ENCODE measurements at places on chromosomes 1 and 21.
A peak's percentile ranks its signal among the peaks of the same experiment; 100 is the strongest.

DNA sequence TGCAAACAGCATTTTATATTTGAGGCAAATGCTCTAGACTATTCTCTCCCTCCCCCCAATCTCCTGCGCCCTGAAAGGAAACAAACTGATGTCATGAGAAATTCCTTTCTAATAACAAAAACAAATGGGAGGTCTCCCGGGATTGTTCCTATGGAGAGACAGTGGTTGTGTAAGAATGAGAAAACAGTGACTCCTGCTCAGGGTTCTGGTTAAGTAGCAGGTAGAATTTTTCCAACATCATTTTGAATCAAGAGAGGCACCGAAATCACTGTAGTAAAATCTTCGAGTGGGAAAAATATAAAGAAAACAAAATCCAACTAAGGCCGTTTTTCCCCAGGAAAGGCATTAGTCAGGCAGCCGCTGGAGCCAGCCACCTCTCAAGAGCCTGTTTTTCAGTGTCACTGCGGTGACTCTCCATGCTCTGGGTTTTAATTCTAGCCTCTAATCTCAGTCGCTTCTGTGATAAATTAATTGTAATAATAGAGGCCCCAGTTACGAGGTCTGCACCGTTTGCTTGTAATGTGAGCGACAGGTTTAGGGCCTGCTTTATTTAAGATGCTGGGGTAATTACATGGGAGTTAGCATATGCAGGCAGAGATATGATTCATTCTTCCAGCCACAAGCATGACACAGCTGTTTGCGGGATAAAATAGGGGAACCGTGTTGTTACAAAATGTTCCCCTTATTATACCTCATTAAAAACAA lies 80.3 kb downstream of the RNF220 start:
- DNase-seq = peak; percentile 16

DNA sequence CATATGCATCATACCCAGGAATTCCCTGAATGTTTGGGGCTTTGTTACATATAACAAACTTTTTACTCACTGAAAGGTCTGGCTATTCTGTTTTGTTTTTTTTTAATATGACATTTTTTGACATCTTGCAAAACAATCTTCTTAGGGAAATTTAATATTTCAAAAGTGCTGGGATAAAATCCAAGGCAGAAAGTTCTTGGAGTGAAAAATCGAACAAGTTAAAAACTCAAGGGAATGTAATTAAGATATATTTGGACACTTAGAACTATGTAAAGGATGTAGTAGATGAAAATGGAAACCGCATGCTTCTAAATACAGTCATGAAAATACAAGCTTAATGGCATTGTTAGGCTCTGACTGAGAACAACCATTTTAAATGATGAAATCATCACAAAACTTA lies 8.6 kb downstream of the CHODL start:
- no peak for DNase-seq

- no peak for DNase-seq
Observed at GRCh38 chr1:231964961-231965360, 338.4 kb downstream of the DISC1 start.

GRCh38 chr1:16013220-16013907 lies 4.5 kb downstream of the HSPB7 start:
- DNase-seq = peak; percentile 86

DNA sequence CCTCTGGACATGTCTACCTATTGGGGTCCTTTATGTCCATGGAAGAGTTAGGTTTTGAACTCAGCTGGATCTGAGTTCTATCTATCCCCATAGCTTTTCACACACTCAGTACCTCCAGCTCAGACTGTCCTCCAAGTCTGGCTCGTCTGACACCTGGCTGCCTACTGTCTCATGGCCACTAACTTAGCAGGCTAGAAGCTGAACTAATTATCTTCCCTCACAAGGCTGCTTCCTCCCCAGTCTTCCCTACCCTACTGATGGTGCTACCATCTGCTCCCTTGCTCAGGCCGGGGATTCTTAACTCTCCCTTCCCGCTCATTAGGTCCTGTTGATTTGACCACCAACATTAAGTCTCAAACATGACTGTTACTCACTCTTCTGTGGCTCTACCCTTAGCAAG lies 13.4 kb downstream of the VANGL2 start:
- no peak for DNase-seq

DNA sequence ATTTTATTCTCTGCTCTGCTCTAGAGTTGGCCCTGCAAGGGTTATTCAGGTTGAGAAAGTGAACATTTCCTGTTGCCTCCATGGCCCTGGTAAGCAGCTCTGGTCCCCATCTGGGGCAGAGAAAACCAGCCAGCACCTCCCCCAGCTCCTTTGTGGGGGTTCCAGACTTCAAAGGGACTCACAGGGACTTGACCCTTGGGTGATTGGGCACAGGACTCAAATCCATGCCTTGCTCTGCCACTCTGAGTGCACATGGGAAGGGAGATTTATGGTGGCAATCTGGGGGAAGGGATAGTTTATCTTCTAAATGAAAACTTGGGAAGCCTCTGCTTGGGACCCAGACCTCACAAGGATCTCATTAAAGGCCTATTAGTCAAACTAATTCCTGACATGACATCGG lies 212.8 kb downstream of the FOXD2 start:
- no peak for DNase-seq

- DNase-seq = peak; percentile 11
Observed at GRCh38 chr1:234111458-234112142, 207.1 kb downstream of the SLC35F3 start.

- DNase-seq = no peak
Observed at GRCh38 chr1:38101037-38101785, 54.6 kb upstream of the POU3F1 start.

GRCh38 chr21:45934554-45934953 lies 47.0 kb upstream of the COL6A1 start:
- DNase-seq = no peak

GRCh38 chr1:54584575-54584974 lies 36.5 kb downstream of the ACOT11 start:
- no peak for DNase-seq

DNA sequence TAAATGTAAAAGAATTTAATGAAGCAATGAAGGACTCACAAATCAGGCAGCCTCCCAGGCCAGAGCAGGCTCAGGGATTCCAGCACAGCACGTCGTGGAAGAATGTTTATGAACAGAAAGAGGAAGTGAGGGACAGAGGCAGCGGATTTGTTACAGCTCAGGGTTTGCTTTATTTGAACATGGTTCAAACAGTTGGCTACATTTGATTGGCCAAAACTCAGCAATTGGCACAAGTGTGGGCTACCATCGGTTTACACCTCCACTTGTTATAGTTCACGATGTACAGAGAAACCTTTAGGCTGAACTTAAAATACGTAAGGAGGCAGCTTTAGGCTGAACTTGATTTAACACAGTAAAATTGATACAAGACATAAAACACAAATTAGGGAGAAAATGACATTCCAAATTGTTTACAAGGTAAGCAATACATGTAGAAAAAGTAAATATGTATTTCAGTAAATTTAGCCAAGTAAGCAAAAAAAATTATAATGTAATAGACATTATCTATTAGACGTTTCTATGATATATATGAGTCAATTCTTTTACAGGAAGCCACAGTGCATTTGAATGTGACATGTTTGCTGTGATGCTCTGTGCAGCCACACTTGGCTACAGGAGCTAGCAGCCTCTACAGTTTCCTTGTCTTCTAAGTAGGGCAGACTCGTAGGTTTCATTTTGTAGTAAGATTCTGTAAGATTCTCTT lies 126.5 kb downstream of the ADSS2 start:
- no peak for DNase-seq

- DNase-seq = no peak
Observed at GRCh38 chr1:86419277-86419903, 4.6 kb upstream of the CLCA2 start.

GRCh38 chr21:36806103-36806502 lies 107.2 kb downstream of the SIM2 start:
- no peak for DNase-seq

GRCh38 chr1:193183019-193183627 lies 3.3 kb downstream of the B3GALT2 start:
- DNase-seq = no peak

- no peak for DNase-seq
Observed at GRCh38 chr1:225987491-225988316, 11.4 kb downstream of the SDE2 start.

DNA sequence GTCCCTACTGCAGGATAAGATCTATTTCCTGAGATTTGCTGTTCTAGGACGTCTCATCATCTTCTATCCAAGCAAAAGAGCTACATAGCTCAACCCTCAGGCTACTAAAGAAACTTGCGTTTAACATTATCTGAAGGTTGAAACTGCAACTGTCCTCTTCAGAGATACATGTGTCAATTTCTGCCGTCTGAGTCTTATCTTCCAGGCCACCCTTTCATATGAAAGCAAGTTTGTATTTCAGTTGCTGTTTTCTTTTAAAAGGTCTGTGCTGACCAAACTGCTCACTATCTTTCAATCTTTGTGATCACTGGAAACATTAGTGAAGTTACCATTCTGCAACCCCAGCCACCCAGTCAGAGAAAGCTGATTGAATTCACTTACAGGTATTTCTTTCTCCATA lies 108.6 kb upstream of the RAB3GAP2 start:
- no peak for DNase-seq

GRCh38 chr1:182575540-182576149 lies 13.4 kb downstream of the RNASEL start:
- peak; percentile 33 for DNase-seq

DNA sequence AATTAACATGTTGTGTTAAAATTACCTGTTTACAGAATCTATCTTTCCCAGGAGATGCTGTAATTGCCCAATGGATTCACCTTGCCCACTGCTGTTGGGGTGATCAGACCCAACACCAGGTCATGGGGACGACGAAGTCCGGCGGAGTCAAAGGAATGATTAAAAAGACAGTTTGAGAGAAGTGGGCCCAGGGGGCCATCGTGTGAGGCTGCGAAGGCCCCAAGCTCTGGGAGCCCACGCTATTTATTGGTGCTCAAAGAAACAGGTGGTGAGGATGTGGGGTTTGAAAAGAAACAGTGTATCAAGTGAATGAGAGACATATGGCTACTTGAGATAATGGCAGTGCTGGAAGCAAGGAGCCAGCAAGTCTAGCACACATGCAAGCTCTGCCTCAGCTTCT lies 16.3 kb upstream of the L1TD1 start:
- no peak for DNase-seq

DNA sequence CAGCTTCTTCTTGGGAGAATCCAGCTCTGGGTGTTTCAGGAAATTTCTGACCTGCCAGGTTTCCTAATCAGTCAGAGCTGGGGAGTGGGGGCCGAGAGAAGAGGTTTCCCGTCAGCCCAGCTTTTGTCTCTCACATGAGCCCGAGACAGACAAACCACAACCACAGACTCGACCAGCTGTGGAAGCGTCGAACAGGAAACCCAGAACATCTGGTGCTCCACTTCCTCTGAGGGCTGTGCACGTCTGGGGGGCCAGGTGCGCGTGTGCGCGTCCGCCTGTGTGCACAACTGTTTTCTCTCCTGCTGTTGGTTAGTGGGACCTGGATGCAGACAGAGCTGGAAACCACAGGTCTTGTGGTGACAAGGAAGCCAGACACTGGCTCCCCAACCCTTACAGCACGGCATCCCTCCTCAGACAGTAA lies 113.0 kb upstream of the SLC25A33 start:
- no peak for DNase-seq

- DNase-seq = peak; percentile 96
Observed at GRCh38 chr1:155135415-155136028, at the start of gene SLC50A1. SLC50A1 (plus strand) TSS chr1:155135852; CDS start chr1:155135912, 60 bp downstream.

DNA sequence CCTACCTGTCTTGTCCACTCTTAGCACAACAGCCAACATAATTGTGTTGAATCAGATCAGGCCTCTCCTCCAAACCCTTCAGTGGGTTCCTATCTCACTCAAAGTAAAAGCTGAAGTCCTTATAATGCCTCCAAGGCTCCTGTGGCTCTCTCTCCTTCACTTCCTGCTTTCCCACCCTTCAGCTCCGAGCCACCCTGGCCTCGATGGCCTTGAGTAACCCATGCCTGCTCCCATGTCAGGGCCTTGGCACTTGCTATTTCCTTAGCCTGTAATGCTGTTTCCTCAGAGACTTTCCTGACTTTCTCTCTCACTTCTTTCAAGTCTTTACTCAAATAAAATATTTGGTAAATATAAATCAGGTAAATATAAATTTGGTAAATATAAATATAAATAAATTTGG lies 8.1 kb upstream of the PLEKHM2 start:
- DNase-seq = no peak

DNA sequence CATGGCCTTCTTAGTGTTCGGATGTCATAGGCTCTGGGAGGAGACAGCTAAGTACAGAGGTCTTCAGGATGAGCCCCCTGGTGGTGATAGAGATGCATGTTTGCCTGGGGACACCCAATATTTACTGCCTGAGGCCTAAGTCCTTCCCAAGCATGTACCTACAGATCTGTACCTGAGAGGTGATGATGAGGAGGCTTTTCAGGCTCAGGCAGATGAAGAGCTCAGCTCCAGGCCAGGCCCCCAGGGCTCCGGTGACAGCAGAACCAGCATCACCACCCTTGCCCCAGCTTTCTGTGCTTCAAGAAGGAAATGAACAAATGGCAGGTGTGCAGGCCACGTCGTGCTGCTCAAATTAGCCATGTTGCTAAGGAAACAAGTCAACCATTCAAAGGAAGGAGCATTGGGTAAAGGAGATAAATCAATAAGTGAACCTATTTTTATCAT lies 21.1 kb downstream of the CACNA1E start:
- no peak for DNase-seq

GRCh38 chr1:30524840-30525617 lies 198.4 kb downstream of the MATN1 start:
- DNase-seq = no peak

- no peak for DNase-seq
Observed at GRCh38 chr1:244874974-244875579, 10.7 kb upstream of the HNRNPU start.

DNA sequence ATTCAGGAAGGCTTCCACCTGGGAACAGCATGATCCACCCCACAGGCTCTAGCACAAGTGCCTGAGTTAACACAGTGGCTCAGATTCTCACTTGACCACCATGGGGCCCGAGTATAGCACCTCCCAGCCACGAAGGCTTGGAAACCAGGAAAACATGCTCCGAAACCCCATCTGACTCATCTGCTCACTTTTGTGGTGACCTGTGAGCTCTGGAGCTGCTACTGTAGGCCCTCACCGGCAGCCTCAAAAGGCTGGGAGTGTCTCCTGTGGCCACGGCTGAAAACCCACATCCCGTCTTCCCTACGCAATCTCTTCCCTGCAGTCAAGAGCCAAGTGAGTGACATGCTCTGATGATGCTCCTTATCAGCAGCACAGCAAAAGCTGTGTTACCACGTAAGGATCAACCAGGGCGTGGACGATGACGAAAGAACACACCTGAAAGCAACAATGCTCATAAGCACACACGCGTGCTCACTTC lies 81.4 kb downstream of the TGFBR3 start:
- no peak for DNase-seq

- no peak for DNase-seq
Observed at GRCh38 chr1:63710761-63711380, 62.9 kb upstream of the ROR1 start.

All from adrenal gland (tissue), 19 donors.